ENCODE measurements at places on chromosomes 2 and 18.
A peak's percentile ranks its signal among the peaks of the same experiment; 100 is the strongest.

- DNase-seq = peak; percentile 79
Observed at GRCh38 chr2:237073552-237073951, 12.1 kb upstream of the COPS8 start.

GRCh38 chr2:62382122-62382521 lies 123.9 kb downstream of the TMEM17 start:
- DNase-seq = no peak

GRCh38 chr2:234678711-234679110 lies 181.8 kb upstream of the ARL4C start:
- peak; percentile 100 for DNase-seq

- peak; percentile 57 for DNase-seq
Observed at GRCh38 chr2:166112193-166112605, 15.6 kb downstream of the SCN1A start.

GRCh38 chr2:143787674-143788073 lies 658.5 kb downstream of the ARHGAP15 start:
- peak; percentile 8 for DNase-seq

- no peak for DNase-seq
Observed at GRCh38 chr2:138534791-138535190, 33.2 kb downstream of the SPOPL start.

- DNase-seq = peak; percentile 42
Observed at GRCh38 chr18:21051620-21052019, 60.0 kb downstream of the ROCK1 start.

GRCh38 chr18:7958081-7958896 lies 391.2 kb downstream of the PTPRM start:
- DNase-seq = no peak

DNA sequence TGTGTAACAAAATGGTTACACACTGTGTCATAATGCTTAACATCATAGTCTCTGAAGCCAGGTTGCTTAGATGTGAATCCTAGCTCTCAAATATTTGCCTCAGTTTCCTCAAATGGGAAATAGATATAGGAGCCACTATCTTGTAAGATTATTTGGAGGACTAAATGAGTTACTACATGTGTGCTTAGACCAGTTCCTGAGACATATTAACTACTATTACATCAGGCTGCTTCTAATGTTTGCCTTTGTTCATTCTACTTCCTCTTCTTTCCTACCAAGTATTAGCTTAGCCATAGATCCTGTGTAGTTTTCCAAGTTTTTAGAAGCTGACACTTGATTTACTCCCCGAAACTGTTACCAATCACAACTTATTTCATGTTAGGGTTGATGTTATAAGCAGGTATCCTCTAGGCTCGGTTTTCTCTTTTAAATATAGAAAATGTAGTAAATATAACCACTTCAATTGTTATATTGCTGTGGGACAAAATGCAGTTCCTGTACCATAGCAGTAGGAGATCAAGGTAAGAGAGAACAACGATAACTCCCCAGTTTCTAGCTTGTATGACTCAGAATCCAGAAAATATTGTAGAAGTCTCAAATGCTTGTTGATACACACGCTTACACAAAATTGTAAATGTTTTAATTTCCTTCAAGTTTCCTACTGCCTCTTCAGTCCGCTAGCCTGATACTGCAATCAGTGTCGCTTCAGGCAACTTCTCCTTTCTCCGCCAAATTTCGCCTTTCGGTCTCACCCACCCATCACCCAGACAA lies 751 bp upstream of the DNAJC10 start:
- DNase-seq = peak; percentile 14

- no peak for DNase-seq
Observed at GRCh38 chr2:3065928-3066327, 311.7 kb downstream of the EIPR1 start.

- peak; percentile 80 for DNase-seq
Observed at GRCh38 chr2:237060534-237061312, 25.0 kb upstream of the COPS8 start.

DNA sequence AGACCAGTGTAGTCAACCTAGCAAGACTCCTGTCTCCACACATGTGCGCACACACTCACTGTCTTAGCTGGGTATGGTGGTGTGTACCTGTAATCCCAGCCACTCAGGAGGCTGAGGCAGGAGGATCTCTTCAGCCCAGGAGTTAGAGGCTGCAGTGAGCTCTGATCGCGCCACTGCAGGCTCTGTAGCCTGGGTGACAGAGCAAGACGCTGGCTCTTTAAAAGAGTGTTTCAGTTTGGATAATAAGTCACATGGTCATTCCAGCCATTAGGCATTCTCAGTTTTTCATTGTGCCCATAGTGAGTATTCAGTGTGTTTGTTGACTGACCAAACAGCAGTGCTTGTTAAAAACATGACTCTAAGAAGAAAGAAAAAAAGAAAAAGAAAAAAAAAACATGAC lies 31.0 kb downstream of the RAB10 start:
- DNase-seq = no peak

- DNase-seq = peak; percentile 45
Observed at GRCh38 chr2:23436346-23437098, 51.5 kb downstream of the KLHL29 start.

GRCh38 chr2:85173909-85174308 lies 40.7 kb downstream of the TCF7L1 start:
- peak; percentile 48 for DNase-seq

DNA sequence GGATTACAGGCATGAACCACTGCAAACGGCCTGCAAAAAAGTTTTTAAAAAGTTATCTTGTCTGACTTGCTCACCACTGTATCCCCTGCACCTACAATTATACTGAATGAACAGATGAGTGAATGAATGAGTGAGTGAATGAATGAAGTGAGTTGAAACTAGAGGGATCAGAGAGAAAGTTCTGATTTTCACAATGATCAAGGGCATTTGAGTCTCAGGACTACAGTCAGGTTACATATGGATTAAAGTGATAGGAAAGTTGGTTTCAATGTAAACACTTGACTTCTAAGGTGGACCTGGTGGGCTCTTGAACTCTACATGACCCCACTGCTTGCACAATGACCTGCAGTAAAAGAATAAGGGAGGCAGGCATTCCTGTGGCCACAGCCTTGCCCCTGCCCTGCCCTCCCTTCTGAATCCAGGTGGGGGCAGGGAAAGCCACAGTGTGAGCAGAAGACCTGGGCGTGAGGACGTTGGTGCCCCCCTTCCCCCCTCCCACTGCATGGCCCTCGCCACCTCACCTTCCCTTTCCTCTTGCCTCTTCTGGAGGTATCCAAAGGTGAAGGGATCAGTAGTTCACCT lies 10.7 kb downstream of the C2orf80 start:
- DNase-seq = no peak

DNA sequence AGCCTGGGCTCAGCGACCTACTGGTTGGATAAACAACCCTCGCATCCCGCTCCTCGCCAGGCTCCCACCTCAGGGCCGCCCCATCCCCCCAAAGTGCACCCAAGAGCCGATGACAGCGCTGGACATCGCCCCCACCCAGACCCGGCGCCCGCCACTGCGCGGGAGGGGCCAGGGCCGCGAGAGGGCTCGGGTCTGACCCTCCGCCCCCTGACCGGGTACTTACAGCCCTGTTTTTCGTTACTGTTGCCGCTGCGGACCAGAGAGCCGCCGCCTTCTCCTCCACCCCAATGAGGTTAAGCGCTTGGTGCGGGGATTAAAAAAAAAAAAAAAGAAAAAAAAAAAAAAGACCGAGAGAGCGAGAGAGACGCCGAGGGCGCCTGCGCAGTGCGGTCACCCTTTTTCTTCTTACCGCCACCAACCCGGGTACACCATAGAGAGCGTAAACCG lies at the start of gene CLASP1:
TSS of gene CLASP1 (minus strand) at position 314 of the 447 bp plus-strand sequence. CDS start 43,567 bp downstream, outside the sequence.
- DNase-seq = no peak

- no peak for DNase-seq
Observed at GRCh38 chr2:26653207-26654060, 12.3 kb upstream of the CIB4 start.

DNA sequence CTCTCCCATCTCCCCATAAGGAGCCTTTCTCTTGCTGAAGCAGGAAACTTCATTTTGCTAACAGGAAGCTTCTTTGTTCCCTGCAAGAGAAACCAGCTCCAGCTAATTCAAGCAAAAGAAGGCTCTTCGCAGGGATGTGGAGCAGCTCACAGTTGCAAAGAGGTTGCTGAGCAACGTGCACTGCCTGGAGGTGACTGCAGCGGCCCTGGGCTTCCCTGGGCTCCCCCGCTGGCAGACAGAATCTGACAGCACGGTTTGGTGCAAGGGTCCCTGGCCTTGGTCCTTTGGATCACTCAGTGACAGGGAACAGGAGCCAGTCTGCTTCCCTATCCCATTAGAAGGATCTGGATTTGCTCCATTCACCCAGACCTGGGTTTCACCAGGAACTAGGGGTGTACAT lies 25.8 kb downstream of the GPR55 start:
- DNase-seq = no peak

GRCh38 chr18:52679354-52679753 lies 339.4 kb downstream of the DCC start:
- no peak for DNase-seq

DNA sequence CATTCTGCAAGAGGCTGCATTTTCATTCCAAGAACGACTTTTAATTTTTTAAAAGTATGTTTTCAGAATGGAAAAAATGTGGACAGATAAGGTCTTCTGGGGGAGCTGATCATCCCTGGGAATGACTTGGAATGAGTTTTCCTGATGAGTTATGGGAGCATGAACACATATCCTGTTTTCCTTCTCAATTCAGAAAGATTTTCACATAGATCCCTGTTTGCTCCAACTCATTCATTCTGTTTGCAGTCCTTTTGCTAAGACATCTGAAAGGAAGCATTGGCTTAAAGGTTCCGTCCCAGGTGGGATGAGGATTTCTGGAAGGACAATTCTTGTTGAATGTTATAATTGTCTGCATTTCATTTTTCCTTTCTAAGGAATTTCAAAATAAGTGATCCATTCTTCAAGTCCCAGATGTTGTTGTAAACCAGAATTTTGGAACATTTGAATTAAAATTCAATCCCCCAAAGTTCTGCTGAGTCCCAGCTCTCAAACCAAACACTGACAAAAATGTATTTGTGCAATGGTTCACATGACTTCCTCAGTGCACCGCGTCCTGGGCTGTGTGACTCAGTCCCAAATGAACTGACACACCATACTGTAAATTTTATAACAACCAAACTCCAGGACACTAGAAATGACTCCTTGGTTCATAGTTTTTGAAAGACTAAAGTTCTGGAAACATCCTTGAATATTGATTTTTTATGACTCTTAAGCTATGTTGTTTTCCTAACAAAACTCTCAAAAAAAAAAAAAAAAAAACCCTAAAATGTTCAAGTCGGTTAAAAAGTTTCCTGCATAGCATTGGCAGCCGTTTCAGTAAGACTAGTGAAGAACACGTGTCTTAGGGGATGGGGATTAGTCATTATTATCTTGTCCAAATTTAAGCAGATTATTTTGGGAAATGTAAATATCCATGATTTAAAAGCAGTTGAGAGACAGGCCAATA lies 281.8 kb upstream of the TCF4 start:
- DNase-seq = peak; percentile 83

GRCh38 chr2:237039301-237040031 lies 46.2 kb upstream of the COPS8 start:
- no peak for DNase-seq

GRCh38 chr2:172623249-172623965 lies 67.5 kb downstream of the PDK1 start:
- peak; percentile 89 for DNase-seq

DNA sequence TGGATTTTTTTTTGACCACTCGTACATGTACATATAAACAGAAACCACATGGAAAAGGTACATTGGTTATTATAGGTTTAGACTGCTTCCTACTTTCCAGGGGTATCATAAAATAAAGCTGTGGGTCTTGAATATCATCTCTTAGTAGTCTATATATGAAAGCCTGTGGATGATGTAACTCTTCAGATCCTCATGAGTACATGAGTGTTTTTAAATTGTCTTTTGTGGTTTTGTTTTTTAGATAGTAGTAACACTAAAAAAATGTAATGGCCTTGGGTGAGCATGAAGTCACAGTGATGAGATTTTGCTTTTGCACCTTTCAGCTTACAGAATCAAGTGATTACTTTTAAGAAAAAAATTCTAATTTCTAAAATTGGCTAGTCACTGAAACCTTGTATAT lies 80.2 kb downstream of the RAB3GAP1 start:
- peak; percentile 54 for DNase-seq

GRCh38 chr18:46820863-46821262 lies 64.0 kb upstream of the ST8SIA5 start:
- no peak for DNase-seq

- DNase-seq = no peak
Observed at GRCh38 chr18:59842947-59843346, 56.8 kb upstream of the PMAIP1 start.

- DNase-seq = no peak
Observed at GRCh38 chr2:106868275-106868674, 17.7 kb downstream of the ST6GAL2 start.

DNA sequence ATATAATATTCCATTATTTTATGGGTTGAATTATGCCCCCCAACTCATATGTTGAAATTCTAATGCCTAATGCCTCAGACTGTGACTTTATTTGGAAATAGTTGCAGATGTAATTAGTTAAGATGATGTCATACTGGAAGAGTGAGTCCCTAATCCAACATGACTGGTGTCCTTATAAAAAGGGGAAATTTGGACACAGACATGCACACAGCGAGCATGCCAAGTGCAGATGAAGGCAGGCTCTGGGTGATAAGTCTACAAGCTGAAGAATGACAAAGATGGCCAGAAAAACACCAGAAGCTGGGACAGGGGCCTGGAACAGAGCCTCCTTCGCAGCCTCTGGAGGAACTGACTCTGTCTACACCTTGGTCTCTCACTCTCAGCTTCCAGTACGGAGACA lies 10.0 kb upstream of the ASAP2 start:
- no peak for DNase-seq

- peak; percentile 13 for DNase-seq
Observed at GRCh38 chr18:32576296-32576916, 105.7 kb upstream of the GAREM1 start.

- no peak for DNase-seq
Observed at GRCh38 chr2:151841047-151841424, 12.8 kb upstream of the ARL5A start.

- DNase-seq = no peak
Observed at GRCh38 chr18:36325846-36326245, 28.3 kb downstream of the FHOD3 start.

GRCh38 chr2:66412874-66413273 lies 22.1 kb upstream of the MEIS1 start:
- no peak for DNase-seq

DNA sequence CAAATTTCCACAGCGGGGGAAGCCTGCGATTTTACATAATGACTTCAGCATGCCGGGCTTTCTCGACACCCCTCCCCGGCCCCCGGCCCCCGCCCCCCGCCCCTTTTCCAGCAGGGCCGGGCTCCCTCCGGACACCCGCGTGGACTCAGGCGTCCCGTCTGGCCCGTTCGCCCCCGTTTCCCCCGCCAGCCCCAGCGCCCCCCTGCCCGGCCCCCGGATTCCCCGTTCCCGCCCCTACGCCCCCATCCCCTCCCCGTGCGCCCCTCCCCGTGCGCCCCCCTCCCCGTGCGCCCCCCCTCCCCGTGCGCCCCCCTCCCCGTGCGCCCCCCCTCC lies 456 bp upstream of the NFATC1 start:
- DNase-seq = no peak

GRCh38 chr2:65069439-65069824 lies 13.2 kb downstream of the CEP68 start:
- no peak for DNase-seq

Measured in fibroblast of mammary gland (primary cell).